ENCODE measurements at places on chromosomes 1 and 21. TPM values are rescaled to one million over a fixed set of nuclear protein-coding genes. Genes with fewer than 3 reads are reported as not detected.

The LAD1 gene
- total RNA-seq = 3.8 TPM

The LHX4 gene
- 43.6 TPM for total RNA-seq

The TNFRSF9 gene
- total RNA-seq = not detected

The BLACAT1 gene
- 8.4 TPM for total RNA-seq

The HSPA6 gene
- total RNA-seq = 105 TPM

The E2F2 gene
- 4.2 TPM for total RNA-seq

The SORT1 gene
- total RNA-seq = 46.4 TPM

The OR2AK2 gene
- total RNA-seq = not detected

The IRF2BP2 gene
- total RNA-seq = 169 TPM

The GREM2 gene
- 6.4 TPM for total RNA-seq

The KCNT2 gene
- 18.0 TPM for total RNA-seq

The INSRR gene
- 0.22 TPM for total RNA-seq

The TNFSF4 gene
- total RNA-seq = 3.1 TPM

The SPRR3 gene
- total RNA-seq = not detected

The LCE1F gene
- total RNA-seq = not detected

The RAP1GAP gene
- 29.9 TPM for total RNA-seq

Data from camera-type eye (tissue), 1 donor.